Left ventricle myocardium inferior (tissue), 1 donor: ENCODE measurements at places on chromosomes 6 and 20.
A peak's percentile ranks its signal among the peaks of the same experiment; 100 is the strongest.

- no peak for DNase-seq
These were observed 124.4 kb upstream of the HCRTR2 start for GRCh38 chr6:55049866-55050265.

DNA sequence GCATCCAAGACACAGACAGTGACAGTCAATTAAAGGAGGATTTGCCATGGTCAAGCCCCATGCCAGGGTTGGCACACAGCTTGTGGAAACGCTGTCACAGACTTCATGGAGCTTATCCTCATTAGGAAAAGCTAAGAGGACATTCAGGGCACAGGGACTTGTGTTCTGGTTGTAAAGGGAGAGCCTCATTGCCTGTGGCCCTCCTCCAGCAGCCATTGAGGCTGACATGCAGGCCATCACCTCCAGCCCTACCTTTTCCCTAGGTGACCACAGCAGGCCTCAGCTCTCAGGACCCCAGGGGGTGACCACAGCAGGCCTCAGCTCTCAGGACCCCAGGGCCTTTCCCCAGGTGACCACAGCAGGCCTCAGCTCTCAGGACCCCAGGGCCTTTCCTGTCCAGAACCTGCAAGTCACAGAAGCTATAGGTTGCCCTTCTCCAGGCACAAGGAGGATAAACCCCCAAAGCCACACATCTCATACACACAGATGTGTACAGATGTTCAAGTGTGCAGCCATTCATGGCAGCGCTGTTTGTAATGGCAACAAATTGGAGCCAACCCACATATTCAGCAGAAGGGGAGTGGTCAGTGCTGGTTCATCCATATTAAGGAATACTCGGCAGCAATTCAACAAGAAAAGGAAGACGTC is 26.1 kb downstream of the DUSP22 start:
- DNase-seq = no peak

- no peak for DNase-seq
These were observed 9.4 kb upstream of the ACSS1 start for GRCh38 chr20:25067102-25067987.

- DNase-seq = no peak
These were observed 85.9 kb downstream of the SMLR1 start for GRCh38 chr6:130913120-130913519.

DNA sequence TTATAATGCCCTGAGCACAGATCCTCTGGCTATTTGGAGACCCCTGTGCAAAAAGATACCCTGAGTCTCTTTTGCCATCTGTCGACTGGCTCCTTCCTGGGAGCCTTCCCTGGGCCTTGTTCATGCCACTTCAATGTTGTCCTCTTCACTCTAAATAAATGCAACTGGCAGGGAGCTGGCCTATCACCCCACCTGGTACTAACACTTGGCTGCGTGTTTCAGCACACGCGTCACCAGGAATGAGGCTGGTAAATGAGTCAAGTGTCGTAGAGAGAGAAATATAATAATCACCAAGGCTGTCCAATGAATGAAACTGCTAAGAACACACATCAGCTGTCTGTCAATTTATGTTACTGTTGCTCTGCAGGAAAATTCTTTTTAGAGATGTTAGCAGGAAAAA is 374.6 kb upstream of the JARID2 start:
- DNase-seq = peak; percentile 38

DNA sequence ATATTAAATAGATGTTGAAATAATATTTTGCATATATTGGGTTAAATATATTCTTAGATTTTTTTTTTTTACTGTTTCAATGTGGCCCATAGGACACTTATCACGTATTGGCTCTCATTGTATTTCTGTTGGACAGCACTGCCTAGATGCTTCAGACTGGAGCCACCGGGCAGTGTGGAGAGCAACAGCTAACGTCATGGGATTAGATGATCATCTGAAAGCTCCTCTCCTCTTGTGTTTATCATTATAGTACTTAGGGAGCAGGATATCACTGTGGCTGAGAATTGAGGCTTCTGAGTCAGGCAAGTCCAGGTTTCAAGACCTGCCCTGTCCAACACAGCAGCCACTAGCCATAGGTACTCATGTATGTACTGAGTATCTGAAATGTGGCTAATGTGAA is 87.4 kb downstream of the ZHX3 start:
- no peak for DNase-seq

DNA sequence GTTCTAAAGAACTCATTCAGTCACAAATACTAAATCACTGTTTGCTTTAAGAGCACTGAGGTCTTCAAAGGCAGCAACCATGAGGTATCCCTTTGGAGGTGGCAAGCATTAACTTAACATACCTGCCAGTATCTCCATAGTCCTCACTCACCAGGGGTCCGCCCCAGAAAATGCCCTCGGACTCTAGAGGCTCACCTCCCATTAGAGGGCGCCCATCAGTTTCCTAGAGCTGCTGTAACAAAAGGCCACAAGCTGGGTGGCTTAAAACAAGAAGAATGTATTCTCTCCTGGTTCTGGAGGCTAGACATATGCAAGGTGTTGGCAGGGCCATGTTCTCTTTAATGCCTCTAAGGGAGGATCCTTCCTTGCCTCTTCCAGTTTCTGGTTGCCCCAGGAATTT is 12.0 kb upstream of the RNGTT start:
- no peak for DNase-seq

DNA sequence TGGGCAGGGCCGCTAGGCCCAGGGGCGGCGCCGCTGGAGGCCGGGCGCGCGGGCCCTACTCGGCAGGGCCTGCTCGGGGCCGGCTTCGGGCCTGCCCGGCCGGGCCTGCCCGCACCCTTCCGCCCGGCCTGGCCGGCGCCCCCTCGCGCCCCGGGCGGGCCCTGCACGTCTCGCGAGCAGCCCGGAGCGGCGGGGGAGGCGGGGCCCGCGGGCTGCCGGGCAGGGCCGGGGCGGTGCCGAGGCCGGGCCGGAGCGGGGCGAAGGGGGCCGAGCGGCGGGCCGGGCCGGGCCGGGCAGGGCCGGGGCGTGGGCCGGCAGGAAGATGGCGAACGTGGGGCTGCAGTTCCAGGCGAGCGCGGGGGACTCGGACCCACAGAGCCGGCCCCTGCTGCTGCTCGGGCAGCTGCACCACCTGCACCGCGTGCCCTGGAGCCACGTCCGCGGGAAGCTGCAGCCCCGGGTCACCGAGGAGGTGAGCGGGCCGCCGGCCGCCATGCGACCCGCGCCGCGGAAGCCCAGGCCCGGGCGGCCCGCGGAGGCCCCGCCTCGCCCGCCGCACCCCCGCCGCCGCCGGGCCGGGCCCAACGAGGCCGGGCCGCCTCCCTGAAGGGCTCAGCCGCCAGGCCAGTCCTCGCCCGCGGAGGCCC is at the start of gene NPEPL1:
Gene NPEPL1 (plus strand): TSS at position 222 of the 647 bp plus-strand sequence. CDS start 101 bp downstream, at position 323.
- DNase-seq = peak; percentile 75

DNA sequence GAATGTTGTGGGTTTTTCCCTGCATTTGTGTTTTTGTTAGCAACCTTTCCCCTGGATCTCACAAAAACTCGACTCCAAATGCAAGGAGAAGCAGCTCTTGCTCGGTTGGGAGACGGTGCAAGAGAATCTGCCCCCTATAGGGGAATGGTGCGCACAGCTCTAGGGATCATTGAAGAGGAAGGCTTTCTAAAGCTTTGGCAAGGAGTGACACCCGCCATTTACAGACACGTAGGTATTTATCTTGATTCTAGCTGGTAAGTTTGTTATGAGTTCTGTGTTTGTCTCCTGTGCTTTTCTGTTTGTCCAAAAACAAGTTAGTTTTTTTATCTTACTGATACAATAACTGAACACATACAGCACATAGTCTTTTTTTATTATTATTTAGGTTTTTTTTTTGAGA is 3.0 kb downstream of the SLC25A27 start:
- DNase-seq = no peak

DNA sequence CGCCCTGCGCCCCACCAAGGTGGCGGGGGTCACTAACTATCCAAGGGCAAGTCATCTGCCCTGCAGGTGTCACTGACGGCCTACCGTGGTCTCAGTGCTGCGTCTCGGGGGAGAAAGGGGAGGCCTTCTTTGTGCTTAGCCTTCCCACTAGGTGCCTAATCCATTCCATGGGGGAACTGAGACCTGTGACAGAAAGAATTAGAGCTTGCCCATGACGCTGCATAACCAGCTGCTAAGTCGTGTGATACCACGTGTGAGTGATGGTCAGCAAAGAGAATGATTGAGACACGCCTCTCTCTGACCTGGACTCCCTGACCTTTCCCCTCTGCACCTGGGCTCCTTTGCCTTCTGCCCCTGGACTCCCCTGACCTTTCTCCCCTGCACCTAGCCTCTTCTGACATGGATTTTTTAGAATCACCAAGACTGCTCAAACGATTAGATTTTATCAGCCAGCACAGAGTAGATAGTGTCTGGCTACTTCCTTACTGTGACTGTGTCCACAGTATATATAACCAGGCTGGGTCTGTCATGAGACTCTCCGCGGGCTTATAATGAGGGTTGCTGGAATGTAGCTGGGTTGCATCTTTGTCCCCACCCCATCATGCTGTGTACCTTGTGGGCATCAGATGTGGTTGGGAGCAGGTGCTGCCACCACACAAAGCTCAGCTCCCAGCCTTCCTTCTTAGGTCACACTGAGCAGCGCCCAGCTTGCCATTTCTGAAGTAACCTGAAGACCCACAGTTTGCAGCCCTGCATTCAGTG is 140.6 kb downstream of the TMEM242 start:
- DNase-seq = no peak

- DNase-seq = no peak
These were observed 13.7 kb downstream of the PXT1 start for GRCh38 chr6:36428911-36429310.

DNA sequence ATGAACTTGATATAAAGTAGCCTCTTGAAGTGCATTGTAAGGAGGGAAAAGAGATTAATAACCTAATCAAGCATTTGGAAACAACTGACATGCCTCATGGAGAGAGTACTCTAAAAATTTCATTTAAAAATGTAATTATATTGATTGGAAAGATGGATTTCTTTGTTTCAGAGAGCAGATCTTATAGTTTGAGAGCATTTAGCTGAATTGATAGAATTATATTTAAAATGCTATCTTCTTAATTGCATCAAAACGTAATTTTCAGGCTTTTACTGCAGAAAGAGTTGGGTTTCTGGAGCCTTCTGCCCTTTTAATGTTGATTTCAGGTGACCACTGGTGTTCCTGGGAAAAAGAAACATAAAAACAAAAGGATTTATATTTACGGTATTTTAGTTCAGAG is 130.6 kb downstream of the EDN3 start:
- no peak for DNase-seq

DNA sequence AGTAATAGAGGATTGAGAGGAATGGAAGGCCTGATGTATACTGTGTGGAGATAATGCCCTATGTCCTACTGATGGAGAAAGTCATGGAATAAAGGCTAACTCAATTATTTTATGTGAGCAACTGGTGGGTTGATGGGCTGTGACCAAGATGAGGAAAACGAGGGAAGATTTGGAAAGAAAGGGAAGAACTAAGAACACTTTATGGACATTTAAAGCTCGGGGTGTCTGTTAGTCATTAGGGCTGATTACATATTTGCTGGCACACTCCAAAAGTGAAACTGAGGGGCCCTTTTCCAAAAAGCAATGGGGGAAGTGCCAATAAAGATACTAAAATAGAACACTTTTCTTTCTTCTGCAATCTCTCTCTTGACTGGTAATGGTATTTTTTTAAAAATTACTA is 439.5 kb downstream of the PLCB1 start:
- DNase-seq = no peak

DNA sequence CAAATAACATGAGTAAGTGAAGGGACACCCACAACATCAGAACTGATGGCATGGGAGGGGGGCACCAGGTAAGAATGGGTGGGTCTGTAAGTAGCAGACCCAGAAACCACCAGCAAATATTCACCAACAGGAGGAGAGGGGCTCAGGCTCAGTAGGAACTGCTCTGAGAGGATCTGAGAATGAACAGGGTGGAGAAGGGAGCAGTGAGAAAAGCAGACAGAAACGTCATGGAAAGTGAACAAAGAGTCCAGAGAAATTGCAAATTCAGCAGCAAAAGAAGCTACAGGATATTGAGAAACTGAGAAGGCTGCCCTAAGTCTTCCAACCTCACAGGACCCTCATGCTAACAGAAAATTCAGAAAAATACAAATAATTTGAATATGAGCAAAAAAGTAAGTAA is 121.3 kb downstream of the KIF16B start:
- DNase-seq = no peak

GRCh38 chr20:53493311-53493857 is 100.3 kb downstream of the ZNF217 start:
- DNase-seq = no peak

DNA sequence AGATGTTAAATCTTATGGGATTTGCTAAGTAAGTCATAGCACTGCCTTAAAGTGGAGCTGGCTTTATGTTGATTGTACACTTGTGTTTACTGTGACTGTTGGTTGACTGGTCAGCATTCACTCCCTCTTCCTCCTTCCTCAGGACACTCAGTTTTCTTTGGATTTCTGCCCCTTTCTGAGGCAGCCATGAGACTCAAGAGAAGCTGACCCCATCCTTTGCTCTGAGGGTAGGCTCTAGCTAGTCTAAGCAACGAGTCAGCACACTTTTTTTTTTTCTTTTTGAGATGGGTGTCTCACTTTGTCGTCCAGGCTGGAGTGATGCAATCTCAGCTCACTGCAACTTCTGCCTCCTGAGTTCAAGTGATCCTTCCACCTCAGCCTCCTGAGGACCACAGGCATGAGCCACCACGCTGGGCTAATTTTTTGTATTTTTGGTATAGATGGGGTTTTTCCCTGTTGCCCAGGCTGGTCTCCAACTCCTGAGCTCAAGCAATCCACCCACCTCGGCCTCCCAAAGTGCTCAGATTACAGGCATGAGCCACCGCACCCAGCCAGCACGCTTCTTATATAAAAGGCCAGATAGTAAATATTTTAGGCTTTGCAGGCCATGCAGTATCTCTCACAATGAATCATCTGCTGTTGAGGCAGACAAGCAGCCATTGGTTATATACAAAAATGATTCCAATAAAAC is 191.4 kb downstream of the NFATC2 start:
- DNase-seq = no peak

- no peak for DNase-seq
These were observed 97.8 kb upstream of the PCSK2 start for GRCh38 chr20:17129089-17129488.

DNA sequence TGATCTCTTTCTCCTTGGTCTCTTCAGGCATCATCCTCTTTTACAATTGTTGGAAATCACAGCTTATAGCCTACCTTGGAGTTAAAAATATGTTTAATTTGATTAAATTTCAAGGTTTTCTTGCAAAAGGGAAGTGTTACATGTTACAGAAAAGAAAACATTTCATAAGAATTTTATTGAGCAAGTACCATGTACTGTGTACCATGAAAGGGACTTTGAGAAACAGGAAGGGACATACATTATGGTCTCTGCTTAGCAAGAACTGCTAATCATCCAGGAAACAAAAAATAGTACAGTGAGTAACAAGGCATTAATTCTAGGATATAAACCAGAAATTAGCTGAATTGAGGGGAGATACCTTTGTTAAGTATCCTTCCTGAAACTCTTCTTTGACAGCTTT is 145.3 kb upstream of the SPACA1 start:
- DNase-seq = no peak

DNA sequence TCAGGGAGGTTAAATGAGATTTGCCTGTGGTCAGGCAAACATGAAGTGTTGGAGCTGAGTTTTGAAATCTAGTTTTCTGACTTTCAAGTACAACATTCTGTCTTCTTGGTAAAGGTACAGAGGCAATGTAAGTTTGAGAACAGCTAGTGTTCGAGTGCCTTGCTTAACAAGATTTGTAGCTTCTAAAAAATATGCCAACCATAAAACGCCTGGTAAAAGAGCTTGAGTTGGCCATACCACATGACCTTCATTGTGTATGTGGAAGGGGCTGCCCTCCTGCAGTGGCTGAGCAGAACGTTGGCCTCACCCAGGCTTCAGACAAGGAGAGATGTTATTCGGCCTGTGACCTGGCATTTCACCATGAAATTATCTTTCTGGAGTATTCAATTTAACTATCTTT is 86.5 kb downstream of the MAP7 start:
- no peak for DNase-seq
